Mesendoderm (in vitro differentiated cells): ENCODE measurements at places on chromosomes 1 and 21.

DNA sequence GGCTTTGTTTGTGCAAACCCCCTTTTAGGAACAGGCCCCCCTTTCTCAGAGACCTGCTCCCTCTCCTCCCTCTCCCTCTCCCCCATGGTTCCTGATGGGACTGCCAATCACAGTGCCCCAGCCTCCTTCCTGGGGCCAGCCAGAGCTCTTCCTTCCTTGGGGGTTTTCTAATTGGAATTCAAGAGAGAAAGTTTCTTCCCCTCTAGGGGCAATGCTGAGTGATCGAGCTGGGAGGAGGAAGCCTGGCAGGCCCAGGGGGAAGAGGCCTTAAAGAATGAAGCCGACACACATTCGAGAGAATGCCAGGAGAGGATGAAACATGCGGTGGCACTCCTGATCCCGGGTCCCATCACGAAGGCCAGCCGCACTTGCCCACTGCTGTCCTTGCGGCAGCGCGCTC, 21.3 kb upstream of the COL16A1 start:
- peak; percentile 60 for DNase-seq

- DNase-seq, result peak; percentile 28
Observed at GRCh38 chr1:16266411-16267118, 29.6 kb upstream of the CPLANE2 start.

DNA sequence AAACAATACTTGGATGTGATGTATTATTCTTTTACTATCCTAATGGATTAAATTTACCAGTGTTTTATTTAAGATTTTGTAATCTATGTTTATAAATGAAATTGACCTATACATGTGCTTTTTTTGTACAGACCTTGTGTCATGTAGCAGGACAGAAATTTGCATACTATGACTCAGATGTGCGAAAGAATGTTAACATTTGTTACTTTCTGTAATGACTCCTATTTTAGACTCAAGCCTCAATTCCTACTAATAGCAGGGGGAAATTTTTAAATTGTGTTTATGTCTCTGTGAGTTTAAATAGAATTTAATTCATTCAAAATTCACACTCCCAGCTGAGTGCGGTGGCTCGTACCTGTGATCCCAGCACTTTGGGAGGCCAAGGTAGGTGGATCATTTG, 21.8 kb upstream of the RIMKLA start:
- no peak for DNase-seq

DNA sequence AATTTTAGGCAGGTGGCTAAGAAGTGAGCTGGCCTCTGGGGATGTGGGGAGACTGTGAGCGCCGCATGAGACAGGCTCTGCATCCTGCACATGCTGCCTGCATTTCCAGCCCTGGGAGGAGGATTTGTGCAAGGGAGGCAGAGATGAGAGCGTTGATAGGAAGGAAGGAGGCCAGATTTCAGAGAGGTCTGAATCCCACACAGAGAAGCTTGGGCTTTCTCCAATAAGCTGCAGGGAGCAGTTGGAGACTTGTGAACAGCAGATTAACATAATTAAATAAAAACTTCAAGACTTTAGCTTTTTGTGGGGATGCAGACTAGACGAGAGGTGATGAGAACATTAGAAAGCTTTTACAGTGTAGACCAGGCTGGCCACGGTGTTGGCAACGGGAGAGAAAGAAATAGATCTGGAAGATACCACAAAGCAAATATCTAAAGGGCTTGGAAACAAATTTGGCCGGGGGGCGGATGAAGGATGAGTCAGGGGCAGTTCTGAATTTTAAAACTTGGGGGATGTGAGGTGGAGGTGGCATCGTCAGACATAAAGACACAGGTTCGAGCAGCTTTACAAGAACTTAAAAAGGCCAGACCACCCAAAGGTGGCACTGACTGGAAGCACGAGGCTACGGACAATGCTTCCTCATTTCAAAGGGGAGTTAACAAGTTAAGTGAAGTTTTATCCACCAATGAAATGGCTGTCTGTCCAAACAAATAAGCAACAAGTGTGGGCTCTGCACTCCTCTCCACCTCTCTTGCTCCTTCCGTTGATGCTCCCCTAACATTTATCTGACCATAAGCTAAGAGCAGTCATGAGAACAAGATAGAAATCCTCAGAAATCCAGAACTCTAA, 57.0 kb downstream of the HIVEP3 start:
- no peak for DNase-seq

- no peak for DNase-seq
Observed at GRCh38 chr1:169844941-169845608, 48.6 kb downstream of the SCYL3 start.

DNA sequence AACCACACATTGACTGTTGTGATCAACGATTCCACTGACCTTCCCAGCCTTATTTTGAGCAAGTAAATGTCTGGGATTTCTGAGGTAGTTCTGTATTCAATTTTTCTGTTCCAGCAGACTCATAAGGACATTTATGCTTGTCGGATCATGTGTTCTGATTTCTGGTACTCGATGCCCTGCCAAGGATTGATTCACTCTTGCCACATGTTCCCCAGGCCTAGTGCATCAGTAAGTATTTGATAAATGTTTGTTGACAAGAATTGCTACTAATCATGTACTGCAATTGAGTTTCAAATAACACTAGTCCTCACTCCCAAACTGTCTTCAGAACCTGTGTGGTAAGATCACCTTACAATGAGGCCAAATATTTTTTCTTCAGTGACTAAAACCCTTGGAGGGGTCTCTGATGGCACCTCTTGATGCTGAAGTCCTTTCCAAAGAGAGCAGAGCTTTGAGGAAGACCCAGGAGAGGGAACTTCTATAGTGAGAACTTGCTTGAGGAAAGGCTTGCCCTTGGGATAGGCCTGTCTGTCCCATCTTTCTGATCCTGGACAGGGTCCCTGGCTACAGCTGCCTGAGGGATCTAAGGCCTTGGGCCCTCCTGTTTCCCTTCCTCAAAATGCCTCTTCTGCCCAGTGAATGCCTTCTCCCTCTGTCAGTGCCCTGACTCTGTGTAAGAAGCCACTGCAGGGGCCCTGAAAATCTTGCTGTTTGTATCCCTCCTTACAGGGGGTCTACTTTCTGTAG, 115.8 kb upstream of the FAM78B start:
- DNase-seq, result no peak

- no peak for DNase-seq
Observed at GRCh38 chr1:116874733-116875249, 34.9 kb upstream of the PTGFRN start.

GRCh38 chr1:49424782-49425181, 599.0 kb downstream of the AGBL4 start:
- DNase-seq, result no peak

DNA sequence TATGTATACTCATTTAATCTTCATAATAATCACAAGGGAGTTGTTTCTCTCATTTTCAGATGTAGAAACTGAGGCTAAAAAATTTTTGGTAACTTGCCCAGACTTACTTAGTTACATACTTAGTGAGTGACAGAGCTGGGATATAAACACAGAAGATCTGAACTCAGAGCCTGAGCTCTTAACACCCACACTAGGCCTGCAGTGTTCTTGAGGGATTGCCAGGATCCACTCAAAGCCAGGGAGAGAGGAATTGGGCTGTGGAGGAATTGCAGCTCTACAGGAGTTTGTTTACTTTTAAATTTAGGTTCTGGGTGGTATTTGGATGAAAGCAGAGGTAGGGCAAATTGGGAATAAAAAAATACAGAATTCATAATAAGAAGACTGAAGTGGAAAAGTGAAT, 515.1 kb upstream of the PLXNA2 start:
- DNase-seq, result no peak

- DNase-seq, result no peak
Observed at GRCh38 chr21:16422702-16423101, 692.9 kb downstream of the USP25 start.

DNA sequence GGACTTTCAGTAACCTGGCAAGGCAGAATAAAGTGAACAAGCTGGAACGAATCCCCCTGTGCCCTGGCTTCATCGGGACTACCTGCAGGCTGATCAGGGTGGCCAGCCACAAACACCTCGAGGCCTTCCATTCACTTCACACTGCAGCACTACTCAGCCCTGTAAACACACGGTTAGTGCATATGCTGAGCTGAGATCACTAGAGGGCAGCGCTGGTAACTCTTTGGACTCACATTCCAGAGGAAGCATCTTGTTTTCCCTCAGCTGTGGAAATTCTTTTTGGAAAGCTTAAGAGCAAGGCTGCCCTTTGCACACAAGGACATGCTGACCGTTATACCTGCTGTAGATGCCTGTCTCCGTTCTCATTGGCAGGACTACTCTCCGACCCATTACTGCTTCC, 32.1 kb downstream of the PCSK9 start:
- DNase-seq, result peak; percentile 89

DNA sequence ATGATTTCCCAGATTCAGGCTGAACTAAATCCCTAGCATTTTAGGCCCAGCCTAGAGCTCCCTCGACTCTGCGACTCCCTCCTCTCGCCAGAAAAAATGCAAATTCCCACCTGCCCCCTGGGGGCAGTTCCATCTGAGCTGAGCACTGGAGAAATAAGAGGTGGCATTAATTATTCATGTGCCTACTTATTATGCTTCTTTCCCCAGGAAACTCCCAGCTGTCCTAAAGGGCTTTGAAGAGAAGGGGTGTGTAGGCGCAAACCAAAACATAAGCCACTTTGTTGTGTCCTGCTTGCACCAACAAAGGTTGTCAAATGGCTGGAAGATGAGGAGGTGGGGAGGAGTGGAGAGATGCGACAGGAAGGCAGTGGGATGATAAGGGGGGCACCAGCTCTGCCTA, 41.4 kb upstream of the GOLT1A start:
- peak; percentile 60 for DNase-seq

DNA sequence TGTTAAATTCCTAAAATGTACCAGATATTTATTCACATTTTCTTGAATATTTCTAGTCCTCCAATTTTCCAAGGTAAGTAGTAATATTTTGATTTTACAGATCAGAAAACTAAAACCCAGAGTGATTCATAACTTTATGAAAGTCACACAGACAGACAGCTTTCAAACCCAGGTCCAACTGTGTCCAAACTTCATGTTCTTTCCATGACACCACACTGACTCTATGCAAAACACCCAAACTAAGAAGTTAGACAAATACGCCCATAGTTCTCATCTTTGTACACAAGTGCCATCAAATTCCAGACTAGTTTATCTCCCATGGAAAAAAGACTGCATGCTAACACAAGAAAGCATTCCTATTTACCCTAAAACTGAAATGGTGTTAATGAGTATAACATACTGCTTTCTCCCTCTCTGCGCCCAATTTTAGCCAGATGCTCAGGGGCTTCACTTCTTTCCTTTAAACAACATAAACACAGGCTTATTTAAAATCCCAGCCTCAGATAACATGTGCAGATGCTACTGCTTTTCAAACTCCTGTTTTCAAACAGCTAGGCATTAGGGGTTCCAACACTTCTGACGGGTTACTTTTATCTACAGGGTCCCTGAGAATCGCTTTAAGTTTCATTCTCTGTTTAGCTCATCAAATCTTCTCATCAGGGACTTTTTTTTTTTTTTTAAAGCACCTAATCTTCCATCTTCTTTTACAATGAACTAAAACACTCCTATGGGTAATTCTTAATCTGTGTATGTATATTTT, 44.6 kb downstream of the WASF2 start:
- no peak for DNase-seq

DNA sequence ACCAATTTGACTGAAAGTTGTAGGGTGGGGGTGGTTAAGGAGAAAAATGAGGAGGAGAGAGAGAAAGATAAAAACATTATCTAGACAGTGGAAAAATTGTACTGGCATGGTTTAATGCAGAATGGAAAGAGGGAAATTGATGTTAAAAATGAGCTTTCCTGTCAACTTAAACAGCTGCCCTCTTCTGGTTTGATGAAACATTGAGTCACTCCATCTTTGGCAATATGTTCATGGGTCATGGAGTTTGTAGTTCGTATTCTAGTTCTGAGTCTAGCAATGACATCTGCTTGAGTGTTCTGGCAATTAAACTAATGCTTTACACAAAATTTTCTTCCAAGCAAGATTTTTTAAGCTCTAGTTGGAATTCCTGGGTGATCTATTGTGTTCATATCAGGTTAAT, 9.6 kb downstream of the ZNF648 start:
- no peak for DNase-seq

DNA sequence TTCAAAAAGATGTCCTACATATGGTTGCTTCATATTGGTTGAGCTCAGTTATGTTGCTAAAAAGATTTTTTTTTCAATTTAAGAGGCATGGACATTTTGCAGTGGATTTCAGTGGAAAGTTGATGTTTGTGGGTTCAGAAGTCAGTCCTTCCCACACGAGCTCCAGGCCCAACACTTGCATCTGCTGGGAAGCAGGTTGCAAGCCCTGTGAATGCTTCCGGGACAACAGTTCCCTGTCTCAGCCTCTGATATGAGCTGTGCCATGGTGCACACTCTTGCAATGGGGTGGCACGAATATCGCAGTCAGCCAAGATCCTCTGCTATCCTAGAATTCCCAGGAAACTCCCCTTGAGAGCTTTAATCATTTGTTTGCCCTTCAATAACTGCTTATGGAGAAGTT, 30.3 kb upstream of the ABCG1 start:
- DNase-seq, result no peak

DNA sequence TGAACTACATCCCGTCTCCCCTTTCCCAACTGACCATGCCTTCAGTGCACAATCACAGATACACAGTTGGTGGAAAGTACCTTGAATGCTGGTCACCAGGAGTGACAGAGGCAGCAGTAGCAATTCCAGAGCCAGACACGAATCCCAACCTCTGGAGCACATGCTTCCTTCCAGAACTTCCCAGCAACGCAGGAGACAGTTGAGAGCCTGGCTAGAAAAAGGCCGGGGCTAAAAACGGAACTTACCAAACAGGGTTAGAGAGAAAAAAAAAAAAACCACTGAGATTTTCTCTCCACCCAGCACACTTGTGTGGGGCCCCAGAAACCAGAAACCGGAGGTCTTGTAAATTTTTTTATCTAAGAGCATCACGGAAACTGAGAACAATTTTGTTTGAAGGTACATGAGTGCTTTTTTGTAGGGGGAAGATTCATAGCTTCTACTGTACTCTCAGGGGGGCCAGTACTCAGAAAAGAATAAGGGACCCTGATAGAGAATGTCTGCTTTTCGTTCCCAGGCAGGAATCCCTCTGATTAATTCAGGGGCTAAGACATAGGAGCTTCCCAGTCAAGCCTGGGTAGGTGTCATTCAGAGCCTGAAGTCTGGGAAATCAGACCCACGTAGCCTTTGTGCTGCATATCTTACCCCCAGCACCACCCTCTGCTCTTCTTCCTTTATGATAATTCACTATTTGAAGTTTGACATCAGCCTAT, at the start of gene CD48:
TSS of gene CD48 (minus strand) at position 221 of the 710 bp plus-strand sequence. CDS start at position 162, 59 bp downstream.
- no peak for DNase-seq

GRCh38 chr1:40039245-40039756, 1.2 kb upstream of the CAP1 start:
- peak; percentile 40 for DNase-seq

GRCh38 chr21:37339552-37339939, 27.0 kb upstream of the DYRK1A start:
- DNase-seq, result no peak

- peak; percentile 65 for DNase-seq
Observed at GRCh38 chr1:232579958-232580941, 49.7 kb downstream of the SIPA1L2 start.

- peak; percentile 94 for DNase-seq
Observed at GRCh38 chr1:234760303-234760723, 150.3 kb upstream of the IRF2BP2 start.

DNA sequence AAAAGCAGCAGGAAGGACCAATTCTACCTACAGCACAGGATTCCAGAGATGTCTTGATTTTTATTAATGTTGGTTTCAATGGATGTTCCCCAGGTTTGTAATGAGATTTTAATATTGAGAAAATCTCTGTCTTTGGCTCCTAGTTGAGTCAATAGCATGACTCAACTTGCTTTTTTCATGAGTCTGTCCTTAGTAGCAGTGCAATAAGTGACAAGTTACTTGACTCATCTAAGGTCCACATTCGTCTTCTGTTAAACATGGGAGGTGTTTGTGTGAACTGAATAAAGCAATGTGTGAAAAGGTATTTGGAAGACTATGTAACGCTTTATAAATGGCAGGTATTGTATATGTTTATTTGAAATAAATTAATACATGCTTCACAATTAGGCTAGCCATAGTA, 645.0 kb upstream of the PTBP2 start:
- DNase-seq, result no peak
